Neuronal stem cell (in vitro differentiated cells): ENCODE measurements at places on chromosomes 2 and 18.

- DNase-seq, result no peak
Observed at GRCh38 chr2:118813601-118814339, 33.7 kb downstream of the EN1 start.

GRCh38 chr2:158505448-158505934 is 48.7 kb downstream of the PKP4 start:
- no peak for DNase-seq

DNA sequence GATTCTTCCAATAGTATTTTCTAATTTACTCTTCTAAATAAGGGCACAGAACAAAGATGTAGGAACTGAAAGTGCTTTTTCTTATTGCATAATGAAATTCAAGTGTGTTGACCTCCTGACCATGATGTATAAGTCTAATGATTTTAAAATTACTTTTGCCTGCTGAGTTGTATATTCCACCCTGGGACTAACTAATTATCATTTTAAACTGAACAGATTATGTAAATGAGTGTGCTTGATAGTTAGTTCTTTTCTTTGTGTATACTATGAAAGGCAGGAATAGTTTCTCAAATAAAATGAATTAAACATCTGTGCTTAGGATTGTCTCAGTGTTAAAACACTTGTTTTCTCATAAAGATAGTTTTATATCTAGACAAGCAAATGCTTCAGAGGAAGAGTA is 284.5 kb downstream of the RIT2 start:
- DNase-seq, result no peak

DNA sequence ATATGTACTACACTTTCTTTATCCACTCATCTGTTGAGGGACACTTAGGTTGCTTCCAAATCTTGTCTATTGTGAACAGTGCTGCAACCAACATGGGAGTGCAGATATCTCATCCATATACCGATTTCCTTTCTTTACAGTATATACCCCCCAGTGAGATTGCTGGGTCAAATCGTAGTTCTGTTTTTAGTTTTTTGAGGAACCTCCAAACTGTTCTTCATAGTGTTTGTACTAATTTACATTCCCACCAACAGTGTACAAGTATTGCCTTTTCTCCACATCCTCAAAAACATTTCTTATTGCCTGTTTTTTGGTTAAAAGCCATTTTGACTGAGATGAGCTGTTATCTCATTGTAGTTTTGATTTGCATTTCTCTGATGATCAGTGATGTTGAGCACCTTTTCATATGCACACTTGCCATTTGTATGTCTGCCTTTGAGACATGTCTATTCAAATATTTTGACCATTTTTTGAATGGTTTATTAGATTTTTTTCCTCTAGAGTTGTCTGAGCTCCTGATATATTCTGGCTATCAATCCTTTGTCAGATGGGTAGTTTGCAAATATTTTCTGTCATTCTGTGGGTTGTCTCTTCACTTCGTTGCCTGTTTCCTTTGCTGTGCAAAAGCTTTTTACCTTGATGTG is 12.2 kb downstream of the PLEK start:
- DNase-seq, result no peak

DNA sequence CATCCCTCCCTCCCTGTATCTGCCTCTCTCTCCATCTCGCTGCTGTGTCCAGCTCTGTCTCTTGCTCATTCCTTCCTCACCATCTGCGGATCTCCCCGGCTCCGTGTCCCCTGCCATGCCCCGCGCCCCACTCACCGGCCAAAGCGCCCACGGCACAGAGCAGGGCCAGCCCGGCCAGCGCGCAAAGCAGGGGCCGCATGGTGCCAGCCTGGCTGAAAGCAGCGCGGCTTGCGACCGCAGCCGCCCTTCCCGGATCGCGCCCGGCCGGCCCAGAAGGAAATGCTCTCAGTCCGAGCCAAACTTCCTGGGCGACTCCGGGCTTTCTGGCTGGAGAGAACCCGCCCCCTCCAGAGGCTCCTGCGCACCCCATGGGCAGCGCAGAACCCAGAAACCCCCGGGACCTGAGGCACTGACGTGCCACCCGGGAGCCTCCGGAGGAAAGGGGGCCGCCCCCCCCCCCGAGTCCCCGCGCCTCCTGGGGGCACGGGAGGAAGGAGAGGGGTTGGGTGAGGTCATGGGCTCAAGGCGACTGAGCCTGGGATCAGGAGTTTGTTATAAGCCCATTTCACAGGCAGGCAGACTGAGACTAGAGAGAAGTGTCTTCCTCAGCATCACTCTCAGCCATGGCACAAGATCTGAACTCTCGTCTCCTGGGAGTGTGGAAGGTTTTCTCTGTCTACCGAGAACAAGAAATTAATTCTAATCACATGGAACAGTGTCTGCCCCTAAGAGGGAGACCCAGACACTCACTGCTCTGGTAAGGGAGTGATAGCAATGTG is 45.2 kb upstream of the RAB6C start:
- DNase-seq, result no peak

- DNase-seq, result no peak
Observed at GRCh38 chr18:8368512-8369217, 240.6 kb upstream of the RAB12 start.

DNA sequence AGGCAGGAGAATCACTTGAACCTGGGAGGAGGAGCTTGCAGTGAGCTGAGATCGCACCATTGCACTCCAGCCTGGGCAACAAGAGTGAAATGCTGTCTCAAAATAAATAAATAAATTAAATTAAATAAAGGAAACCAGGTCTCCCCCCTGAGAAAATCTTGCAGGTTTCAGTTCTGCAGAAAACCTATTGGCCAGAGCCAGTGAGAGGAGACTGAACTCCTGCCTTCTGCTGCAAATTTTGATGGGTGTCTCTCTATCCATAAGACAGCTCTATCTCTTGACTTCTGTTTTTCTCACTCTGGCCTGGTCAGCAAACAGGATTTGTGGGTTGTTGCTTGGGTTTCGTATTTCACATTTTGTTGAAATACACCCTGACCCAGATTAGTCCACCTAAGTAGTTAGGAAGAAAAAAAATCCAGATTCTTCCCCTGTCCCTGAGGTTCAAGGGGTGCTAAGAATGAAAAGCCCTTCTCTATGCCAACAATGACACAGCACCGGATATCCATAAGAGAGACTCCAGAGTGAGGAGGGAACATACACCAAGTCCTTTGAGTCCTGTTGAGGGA is 86.7 kb upstream of the MAP4K4 start:
- no peak for DNase-seq

DNA sequence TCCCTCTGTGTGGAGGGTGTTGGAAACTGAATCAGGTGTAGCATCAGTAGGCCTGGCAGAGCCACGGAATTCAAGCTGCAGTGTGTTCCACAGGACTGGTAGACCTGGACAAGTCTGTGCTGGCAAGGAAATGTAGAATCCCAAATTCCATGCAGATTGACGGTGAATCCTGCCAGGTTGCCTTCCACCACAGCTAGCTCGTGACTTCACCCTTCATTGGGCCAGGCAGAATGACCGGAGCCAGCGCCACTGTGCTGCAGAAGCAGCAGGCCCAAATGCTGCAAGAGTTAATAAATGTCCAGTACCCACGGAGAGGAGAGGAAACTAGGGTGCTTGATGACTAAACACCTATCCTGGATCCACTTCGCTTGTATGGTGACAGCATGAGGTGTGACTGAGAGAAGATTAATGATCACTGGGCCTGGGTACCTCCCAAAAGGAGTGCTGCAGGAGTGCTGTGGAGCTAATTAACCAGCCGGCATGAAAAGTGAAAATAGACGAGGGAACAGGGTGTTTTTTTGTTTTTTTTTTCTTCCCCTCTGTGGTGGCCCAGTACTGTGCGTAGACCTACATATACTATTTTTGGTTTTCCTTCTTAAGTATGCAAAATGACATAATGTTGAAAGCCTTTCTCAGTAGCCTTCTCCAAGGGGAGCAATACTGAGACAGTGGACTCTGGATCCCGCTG is 122.2 kb downstream of the TANC1 start:
- DNase-seq, result no peak

- no peak for DNase-seq
Observed at GRCh38 chr2:133835821-133836619, 267.8 kb upstream of the NCKAP5 start.

DNA sequence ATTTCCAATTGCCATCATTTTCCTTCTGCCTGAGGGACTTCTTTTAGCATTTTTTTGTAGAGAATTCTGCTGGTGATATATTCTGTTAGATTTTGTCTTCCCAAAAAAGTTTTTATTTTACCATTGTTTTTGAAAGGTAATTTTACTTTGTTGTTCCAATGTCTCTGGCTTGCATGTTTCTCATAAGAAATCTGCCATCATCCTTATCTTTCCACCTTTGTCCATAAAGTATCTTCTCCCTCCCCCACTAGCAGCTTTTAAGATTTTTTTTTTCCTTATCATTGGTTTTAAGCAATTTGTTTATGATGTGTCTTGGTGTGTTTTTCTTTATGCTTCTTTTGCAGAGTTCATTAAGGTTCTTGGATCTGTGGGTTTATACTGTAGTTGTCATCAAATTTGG is 104.5 kb downstream of the KCTD1 start:
- no peak for DNase-seq

GRCh38 chr2:216849987-216850386 is 9.9 kb downstream of the TNP1 start:
- no peak for DNase-seq

DNA sequence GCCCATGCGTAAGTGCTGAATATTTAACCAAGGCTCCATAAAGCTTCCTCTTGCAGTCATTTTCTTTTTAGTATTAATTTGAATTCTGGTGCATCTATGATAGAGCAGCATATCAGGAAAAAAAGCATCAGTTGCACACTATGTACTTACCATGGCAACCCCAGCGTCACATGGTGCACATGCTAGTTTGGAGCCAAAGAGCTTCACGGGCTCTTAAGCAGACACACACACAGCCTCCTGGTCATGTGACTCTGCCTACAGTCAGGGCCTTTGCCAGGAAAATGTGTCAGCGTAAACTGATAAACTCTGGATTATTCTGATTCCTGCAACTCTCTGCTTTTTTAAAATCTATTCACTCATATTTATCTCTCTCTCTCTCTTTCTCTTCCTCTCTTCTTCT is 30.2 kb downstream of the NYAP2 start:
- no peak for DNase-seq

DNA sequence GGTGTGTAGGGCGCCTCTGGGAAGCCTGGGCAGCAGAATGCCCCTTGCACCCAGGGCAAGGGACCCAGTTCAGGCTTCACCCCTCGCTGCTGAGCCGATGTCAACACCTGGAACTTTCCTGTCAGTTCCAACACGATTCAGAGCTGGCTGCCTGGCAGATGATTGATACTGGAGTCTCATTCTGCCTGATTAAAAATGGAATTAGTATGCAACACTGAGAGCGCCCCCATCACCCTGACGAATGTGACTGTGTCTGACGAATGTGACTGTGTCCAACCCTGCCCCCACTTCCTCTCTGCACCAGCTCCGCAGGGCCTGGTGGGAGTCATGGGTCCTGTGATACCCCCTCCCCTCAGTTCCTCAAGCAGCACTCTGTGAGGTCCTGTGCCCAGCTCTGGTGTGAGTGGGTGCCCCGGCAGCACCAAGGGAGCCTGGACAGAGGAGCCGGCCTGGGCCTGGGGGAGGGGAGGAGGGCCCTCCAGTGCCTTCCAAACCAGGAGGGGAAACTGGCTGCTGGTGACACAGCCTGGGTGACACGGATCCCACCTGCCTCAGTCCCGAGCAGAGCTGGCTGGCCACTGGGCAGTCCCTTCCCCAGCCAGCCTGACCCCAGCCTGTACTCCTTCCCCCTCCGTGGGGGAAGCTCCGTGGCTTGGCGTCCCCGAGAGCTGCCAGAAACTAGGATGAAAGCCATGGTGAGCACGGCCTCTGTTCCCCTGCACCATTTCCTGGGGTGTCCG is 41.4 kb upstream of the ALPP start:
- no peak for DNase-seq

- DNase-seq, result no peak
Observed at GRCh38 chr2:218091746-218092145, 22.7 kb downstream of the RUFY4 start.

GRCh38 chr2:227374158-227374557 is 4.9 kb downstream of the TM4SF20 start:
- DNase-seq, result no peak

DNA sequence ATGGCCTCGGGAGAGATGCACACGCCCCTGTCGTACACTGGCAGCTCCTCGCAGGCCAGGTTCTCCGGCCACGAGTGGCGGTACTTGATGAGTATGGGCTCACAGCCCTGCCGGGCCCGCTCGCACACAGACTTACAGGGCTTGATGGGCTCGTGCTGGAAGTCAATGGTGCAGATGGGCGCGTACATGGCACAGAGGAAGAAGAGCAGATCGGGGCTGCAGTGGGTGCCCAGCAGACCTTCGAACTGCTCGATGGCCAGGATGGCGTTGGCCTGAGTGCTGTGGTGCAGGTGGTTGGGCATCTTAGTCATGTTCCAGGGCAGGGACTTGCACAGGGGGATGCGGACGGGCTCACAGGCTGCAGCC is 359 bp downstream of the FRZB start:
- DNase-seq, result no peak
